CD14-positive monocyte (primary cell): ENCODE measurements at places on chromosomes 12 and 14.
A peak's percentile ranks its signal among the peaks of the same experiment; 100 is the strongest.

GRCh38 chr12:11651381-11651780, 1.9 kb downstream of the ETV6 start:
- H3K36me3 ChIP-seq: no peaks in the 10 kb centered on the region
- H3K27ac ChIP-seq: peak overlapping the region; percentile 86
- H3K4me3 ChIP-seq: peak overlapping the region; percentile 96
- no peaks in the 10 kb centered on the region for H3K27me3 ChIP-seq

GRCh38 chr14:81474685-81475324, 58.8 kb downstream of the SEL1L start:
- H3K36me3 ChIP-seq: peaks cover 79% of the 10 kb centered on the region
- H3K27ac ChIP-seq: peak overlapping the region; percentile 25
- no peaks in the 10 kb centered on the region for H3K27me3 ChIP-seq
- H3K4me1 ChIP-seq: no peaks in the 10 kb centered on the region
- no peak for DNase-seq
- no peak overlapping the region for H3K4me3 ChIP-seq

GRCh38 chr12:122851820-122852219, 16.6 kb downstream of the HIP1R start:
- no peak for DNase-seq
- no peaks in the 10 kb centered on the region for H3K36me3 ChIP-seq
- no peak overlapping the region for H3K4me3 ChIP-seq
- no peaks in the 10 kb centered on the region for H3K4me1 ChIP-seq

DNA sequence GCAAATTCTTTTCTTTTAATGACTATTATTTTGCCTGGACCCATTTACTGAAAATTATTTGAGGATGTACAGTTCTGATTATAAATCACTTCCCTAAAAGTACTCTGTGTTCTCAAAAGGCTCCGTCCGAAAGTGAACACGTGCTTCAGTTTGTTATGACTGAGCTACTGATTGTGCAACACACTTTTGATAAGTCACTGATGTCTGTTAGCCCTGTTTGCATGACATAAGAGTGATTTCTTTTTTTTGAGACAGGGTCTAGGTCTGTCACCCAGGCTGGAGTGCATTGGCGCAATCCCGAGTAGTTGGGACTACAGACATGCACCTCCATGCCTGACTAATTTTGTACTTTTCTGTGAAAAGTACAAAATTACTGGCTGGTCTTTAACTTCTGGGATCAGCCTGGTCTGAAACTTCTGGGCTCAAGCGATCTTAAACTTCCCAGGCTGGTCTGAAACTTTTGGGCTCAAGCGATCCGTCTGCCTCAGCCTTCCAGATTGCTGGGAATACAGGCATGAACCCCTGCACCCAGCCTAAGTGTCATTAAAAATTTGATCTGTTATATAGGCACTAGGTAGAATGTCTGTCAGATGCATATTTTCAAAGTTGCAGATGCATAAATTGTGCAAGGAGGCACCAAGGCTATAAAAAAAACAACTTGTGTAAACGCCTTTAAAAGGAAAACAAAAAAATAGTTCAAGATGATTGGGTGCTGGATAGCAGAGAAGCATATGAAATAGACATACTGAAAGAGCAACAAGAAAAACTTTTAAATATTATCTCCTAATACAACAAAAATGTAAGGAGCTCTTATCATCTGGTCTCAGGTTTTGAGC, 111.5 kb downstream of the SRGAP1 start:
- no peaks in the 10 kb centered on the region for H3K27me3 ChIP-seq
- H3K27ac ChIP-seq: peak overlapping the region; percentile 64
- H3K36me3 ChIP-seq: no peaks in the 10 kb centered on the region

DNA sequence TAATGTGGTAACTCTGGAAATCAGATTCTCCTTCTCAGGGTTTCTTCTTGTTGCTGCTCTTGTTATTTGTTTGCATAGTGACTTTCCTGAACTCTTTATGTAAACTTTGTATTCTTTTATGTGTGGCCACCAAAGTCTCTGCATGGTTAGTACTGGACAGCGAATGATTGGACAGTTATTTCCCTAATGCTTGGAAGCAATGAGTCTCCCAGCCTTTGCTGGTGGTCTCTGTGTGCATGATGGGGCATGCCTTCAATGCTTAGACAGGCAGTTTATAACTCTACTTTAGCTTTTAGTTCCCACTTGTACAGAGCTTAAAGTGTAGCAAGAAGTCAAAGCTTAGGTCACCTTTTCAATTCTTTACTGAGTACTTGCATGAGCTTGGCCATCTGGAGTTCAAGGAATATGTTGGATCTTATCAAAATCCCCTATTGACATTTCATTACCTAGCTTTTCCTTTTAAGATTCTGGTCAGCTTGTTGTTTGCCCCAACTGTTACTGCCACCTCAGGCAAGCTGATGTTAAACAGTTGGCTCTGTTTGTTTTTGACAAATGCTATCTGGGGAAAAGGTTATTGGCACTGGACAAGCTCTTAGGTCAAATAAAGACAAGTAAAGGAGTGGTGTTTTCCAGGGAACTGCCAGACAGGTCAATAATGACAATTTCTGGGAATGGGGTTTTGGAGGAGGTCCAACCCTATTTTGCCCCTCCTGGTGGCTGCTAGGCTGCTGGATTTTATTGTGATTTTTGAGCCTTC, 12.3 kb downstream of the CCDC91 start:
- no peak for DNase-seq
- H3K27ac ChIP-seq: no peak overlapping the region
- H3K4me3 ChIP-seq: no peak overlapping the region
- no peaks in the 10 kb centered on the region for H3K4me1 ChIP-seq

DNA sequence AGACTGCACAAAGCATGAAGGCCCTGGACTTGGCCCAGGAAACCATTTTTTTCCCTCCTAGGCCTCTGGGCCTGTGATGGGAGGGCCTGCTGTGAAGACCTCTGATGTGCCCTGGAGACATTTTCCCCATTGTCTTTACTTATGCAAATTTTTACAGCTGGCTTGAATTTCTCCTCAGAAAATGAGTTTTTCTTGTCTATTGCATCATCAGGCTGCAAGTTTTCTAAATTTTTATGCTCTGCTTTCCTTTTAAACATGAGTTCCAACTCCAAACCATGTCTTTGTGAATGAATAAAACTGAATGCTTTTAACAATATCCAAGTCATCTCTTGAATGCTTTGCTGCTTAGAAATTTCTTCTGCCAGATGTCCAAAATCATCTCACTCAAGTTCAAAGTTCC, 43.7 kb upstream of the TRHDE start:
- no peaks in the 10 kb centered on the region for H3K27me3 ChIP-seq
- H3K27ac ChIP-seq: no peak overlapping the region
- no peak for DNase-seq
- no peaks in the 10 kb centered on the region for H3K4me1 ChIP-seq
- no peaks in the 10 kb centered on the region for H3K36me3 ChIP-seq

- H3K4me3 ChIP-seq: no peak overlapping the region
- DNase-seq: no peak
- H3K27me3 ChIP-seq: no peaks in the 10 kb centered on the region
- H3K27ac ChIP-seq: no peak overlapping the region
Observed at GRCh38 chr14:104561124-104561557, 18.4 kb upstream of the C14orf180 start.

DNA sequence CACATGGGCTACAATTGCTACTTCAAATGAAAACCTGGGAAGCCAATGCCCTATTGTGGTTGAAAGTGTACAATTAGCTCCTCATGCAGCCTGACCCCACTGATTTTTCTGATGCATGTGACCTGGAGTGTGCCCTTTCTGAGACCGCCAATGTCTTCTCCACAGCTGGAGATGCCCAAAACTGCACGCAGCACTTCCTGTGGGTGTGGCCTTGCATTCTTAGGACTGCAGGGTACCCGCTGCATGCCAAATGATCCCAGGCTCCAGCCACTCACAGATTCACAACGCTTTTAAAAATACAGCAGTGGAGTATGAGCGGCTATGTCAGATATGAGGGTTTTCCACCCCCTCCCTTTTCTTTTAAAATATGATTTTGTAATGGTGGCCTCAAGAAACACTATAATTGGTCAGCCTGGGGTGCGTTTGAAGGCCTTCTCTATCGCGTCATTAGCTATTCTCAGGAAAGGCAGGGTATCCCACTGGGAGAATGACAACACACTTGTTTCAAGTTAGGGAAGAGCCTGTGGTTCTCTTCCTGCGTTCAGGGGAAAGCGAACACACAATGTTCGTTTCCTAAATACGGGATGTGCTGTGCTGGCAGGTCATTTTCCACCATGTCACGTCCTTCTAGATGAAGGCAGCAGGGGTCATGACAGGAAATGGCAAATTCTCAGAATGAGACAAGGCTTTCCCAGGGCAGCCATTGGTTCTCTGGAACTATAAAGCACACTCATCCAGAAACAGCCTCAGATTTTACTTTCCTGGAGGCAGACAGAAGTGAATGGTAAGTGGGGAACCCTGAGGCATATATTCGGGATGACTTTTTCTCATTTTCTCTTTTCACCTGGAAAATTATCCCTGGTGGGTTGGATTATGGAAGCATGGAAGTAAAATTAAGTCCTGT, at the start of gene APOLD1:
Gene APOLD1 (plus strand): TSS at position 749 of the 904 bp plus-strand sequence. CDS start 33 bp downstream, at position 782.
- H3K36me3 ChIP-seq: no peaks in the 10 kb centered on the region
- H3K27me3 ChIP-seq: no peaks in the 10 kb centered on the region

GRCh38 chr12:561908-562593, 101.2 kb downstream of the NINJ2 start:
- peaks cover 7% of the 10 kb centered on the region for H3K36me3 ChIP-seq
- H3K4me1 ChIP-seq: peaks cover 54% of the 10 kb centered on the region
- peak overlapping the region; percentile 93 for H3K27ac ChIP-seq
- no peaks in the 10 kb centered on the region for H3K27me3 ChIP-seq
- peak overlapping the region; percentile 42 for H3K4me3 ChIP-seq
- DNase-seq: peak; percentile 89

DNA sequence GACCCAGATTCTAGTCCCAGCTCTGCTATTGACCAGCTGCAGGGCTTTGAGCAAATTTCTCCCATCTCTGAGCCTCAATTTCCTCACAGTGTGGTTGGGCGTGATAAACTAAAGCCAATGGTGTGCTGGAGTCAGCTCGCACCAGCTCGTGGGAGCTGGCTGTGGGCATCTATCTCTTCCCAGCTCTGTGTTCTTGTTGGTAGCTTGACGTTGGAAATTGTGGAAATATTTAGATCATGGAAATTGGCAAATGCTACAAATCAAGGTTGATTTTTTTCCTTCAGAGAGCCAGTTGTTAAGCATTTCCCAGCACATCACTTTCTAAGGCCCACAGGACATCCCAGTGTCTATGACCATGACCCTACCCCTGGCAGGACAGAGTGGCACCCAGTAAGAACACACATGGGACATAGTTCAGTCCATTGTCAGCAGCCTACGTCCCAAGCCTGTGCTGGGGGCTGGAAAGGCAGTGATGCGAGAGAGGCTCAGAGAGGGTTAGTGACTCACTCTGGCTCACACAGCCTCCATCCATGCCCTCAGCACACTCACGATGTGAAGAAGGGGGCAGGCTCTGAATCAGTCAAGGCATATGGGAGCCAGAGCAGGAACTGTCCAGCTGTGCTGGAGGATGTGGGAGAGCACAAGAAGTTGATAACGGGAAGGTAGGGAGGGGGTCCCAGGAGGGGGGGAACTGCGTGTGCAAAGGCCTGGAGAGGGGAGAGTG, 77.6 kb downstream of the LGMN start:
- peak; percentile 34 for DNase-seq
- peak overlapping the region; percentile 19 for H3K27ac ChIP-seq
- H3K4me1 ChIP-seq: peaks cover 63% of the 10 kb centered on the region
- peaks cover 72% of the 10 kb centered on the region for H3K36me3 ChIP-seq
- no peak overlapping the region for H3K4me3 ChIP-seq

DNA sequence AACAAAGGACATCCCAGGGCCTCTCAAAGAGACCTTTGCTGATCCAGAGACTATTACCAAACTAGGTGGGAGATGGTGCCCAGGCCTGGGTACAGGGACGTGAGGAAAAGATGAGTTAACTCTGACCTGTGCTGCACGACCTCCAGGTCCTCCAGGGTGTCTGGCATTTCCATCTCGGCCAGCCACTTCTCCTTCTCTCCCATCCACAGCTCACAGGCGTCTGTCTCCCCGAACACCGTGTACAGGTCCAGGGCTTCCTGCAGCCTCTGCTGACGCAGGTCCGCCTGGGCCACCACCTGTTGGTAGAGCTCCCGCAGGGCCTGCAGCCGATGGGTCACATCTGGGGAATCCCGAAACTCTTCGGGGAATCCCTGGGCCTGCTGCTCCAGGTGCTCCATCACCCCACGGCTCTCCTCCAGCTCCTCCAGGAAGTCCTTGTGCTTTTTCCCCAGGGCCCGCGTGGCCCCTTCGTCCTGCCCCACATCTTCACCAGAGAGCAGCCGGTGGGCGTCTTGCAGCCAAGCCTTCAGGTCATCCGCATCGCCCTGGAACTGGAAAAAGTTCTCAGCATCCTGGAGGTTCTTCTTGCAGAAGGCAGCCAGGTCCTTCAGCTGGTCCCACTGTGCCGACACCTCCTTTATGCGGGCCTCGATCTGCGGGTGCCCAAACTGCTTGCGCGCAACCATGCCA, 86.7 kb downstream of the SPTB start:
- DNase-seq: no peak
- no peaks in the 10 kb centered on the region for H3K27me3 ChIP-seq
- H3K4me3 ChIP-seq: no peak overlapping the region
- H3K4me1 ChIP-seq: no peaks in the 10 kb centered on the region

DNA sequence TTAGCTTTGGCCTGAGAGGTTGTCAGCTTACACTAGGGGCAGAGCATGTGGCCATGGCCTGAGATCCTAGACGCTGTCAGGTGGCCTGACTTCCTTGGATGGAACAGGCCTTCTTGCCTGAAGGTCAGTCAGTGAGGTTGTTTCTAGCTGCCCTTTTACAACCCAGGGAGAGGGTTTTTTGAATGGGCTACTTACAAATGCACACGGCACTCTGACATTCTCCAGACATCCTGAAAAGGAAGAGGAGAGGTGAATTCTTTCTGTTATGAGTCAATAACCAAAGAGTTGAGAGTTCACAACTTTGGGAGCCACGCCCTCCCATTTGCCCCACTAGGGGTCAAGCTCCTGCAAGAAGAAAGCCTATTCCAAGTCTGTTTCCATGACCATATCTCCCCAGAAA, 7.8 kb downstream of the KRT76 start:
- H3K27ac ChIP-seq: no peak overlapping the region
- H3K4me3 ChIP-seq: no peak overlapping the region
- no peak for DNase-seq
- no peaks in the 10 kb centered on the region for H3K4me1 ChIP-seq
- no peaks in the 10 kb centered on the region for H3K27me3 ChIP-seq
- no peaks in the 10 kb centered on the region for H3K36me3 ChIP-seq

GRCh38 chr12:131386167-131386521, 324.7 kb upstream of the SFSWAP start:
- H3K36me3 ChIP-seq: no peaks in the 10 kb centered on the region
- no peak overlapping the region for H3K4me3 ChIP-seq
- no peak overlapping the region for H3K27ac ChIP-seq
